Activated naive CD8-positive, alpha-beta T cell treated with anti-CD3 and anti-CD28 coated beads, Interleukin-2, amount 10 ng/mL, durations not matched to agents 7 days and 5 days (primary cell): ENCODE measurements at places on chromosomes 2 and 18. TPM values are rescaled to one million over a fixed set of nuclear protein-coding genes. Genes with fewer than 3 reads are reported as not detected.

- peaks cover 2% of the 10 kb centered on the region for H3K4me1 ChIP-seq
- H3K36me3 ChIP-seq: no peaks in the 10 kb centered on the region
- H3K27me3 ChIP-seq: peaks cover 11% of the 10 kb centered on the region
Measured at GRCh38 chr2:46845542-46846486, 69.8 kb downstream of the MCFD2 start.

- peaks cover 2% of the 10 kb centered on the region for H3K27me3 ChIP-seq
- no peaks in the 10 kb centered on the region for H3K4me1 ChIP-seq
- peaks cover 2% of the 10 kb centered on the region for H3K36me3 ChIP-seq
- no peak overlapping the region for H3K27ac ChIP-seq
Measured at GRCh38 chr2:7788736-7789135, 871.5 kb downstream of the RNF144A start.

- DNase-seq: no peak
- H3K4me1 ChIP-seq: no peaks in the 10 kb centered on the region
- peaks cover 15% of the 10 kb centered on the region for H3K27me3 ChIP-seq
Measured at GRCh38 chr18:63908858-63909257, 1.1 kb downstream of the SERPINB10 start.

DNA sequence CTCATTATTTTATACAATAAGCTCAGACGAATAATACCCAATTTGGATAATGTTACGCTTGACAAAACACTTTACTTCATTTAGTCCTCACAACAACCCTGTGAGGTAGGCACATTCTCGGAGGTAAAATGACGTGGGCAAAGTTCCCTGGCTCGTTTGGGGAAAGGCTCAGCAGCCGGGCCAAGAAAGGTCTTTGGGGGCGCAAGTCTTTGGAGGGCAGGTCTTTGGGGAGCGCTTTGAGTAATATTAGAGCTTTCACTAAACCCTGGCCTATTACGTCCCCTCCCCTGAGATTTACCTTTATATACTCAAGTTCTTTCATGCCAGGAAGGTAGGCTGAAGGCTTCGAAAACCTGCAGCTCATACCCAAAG is 427 bp downstream of the RBKS start:
- no peaks in the 10 kb centered on the region for H3K27me3 ChIP-seq
- H3K36me3 ChIP-seq: peaks cover 9% of the 10 kb centered on the region

DNA sequence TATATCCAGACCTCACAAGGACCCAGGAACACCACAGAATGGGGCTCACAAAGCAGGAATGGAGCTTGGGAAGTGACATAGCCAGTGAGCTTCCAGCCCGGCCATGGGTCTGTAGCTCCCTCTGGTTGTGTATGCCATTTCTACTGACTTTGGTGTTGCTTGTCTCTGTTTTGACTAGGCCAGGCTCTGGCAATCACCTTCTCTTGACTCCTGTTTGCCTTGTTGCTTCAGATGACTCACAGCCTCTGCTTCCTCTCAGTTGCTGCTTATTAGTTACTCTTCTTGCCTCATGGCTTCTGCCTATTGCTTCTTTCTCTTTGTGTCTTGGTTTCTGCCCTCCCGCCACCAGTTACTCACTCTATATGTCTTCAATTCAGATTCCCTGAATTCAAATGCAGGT is 15.8 kb upstream of the IER3IP1 start:
- no peak for DNase-seq
- H3K4me3 ChIP-seq: no peak overlapping the region
- peaks cover 1% of the 10 kb centered on the region for H3K4me1 ChIP-seq
- H3K36me3 ChIP-seq: no peaks in the 10 kb centered on the region
- peaks cover 38% of the 10 kb centered on the region for H3K27me3 ChIP-seq

DNA sequence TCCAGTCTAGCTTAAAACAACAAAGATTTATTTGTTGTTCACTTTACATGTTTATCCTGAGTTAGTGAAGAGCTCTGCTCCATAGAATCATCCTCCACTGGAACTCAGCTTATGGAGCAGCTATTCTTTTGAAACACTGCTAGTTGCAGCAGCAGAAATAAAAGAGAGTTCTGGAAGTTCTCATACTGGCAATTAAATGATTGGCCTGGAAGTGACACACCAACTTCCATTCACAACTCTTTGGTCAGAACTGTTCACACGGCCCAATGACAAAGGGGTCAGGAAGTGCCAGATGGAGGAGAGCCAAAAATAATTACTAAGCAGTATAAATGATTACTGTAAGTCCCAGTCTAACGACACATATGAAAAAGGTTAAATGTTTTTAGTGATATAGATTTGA is 39.1 kb downstream of the FBXO11 start:
- no peaks in the 10 kb centered on the region for H3K27me3 ChIP-seq
- peaks cover 16% of the 10 kb centered on the region for H3K36me3 ChIP-seq
- H3K4me3 ChIP-seq: no peak overlapping the region
- H3K27ac ChIP-seq: no peak overlapping the region
- peaks cover 31% of the 10 kb centered on the region for H3K4me1 ChIP-seq

GRCh38 chr2:155980941-155981560 is 351.5 kb downstream of the NR4A2 start:
- H3K4me1 ChIP-seq: peaks cover 1% of the 10 kb centered on the region
- no peak overlapping the region for H3K4me3 ChIP-seq
- no peak overlapping the region for H3K27ac ChIP-seq
- no peaks in the 10 kb centered on the region for H3K36me3 ChIP-seq

DNA sequence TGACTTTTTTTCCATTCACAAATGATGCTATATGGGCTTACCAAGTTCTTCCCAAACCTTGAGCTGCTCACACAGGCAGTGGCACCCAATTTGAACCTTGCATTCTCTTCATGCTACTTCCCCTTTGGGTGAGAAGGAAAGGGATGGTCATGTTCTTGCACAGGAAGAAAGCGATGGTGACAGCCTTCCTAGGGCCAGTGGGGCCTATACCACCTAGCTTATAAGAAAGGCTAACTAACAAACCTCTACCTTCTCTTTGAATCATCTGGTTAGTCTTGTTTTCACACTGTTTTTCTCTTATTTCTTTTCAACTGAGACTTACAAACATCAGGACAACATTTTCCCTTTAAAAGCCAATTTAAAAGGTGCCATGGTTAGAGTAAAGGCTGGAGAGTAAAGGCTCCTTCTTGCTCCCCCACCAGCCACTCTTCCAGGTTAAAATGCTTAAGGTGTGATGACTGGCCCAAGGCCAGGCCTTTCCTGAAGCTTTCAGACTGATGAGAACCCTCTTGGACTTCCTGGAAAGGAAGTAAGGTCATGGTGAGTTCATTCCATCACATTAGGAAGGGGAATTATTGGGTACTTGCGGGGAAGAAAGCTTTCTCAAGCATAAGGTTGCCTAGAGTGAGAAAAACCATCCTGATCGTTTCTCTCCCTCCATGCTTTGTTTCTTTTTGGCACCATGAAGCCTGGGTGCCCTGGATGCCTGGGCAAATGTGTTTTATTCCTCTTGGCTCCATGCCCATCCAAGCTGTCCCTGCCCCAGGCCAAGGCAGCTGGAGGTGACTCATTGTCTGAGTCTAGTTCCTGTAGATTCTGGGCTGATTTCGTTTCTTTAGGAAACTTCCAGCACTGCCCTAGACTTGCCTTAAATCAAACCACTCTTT is 41.4 kb upstream of the ITGB6 start:
- H3K4me3 ChIP-seq: no peak overlapping the region
- H3K27me3 ChIP-seq: peaks cover 10% of the 10 kb centered on the region
- H3K4me1 ChIP-seq: no peaks in the 10 kb centered on the region
- no peaks in the 10 kb centered on the region for H3K36me3 ChIP-seq
- H3K27ac ChIP-seq: no peak overlapping the region
- no peak for DNase-seq

Gene TXNDC2
- total RNA-seq: not detected

GRCh38 chr2:171247741-171248662 is 87.3 kb upstream of the TLK1 start:
- H3K4me3 ChIP-seq: peak overlapping the region; percentile 76
- DNase-seq: peak; percentile 33
- H3K4me1 ChIP-seq: peaks cover 28% of the 10 kb centered on the region
- H3K36me3 ChIP-seq: peaks cover 22% of the 10 kb centered on the region
- H3K27me3 ChIP-seq: no peaks in the 10 kb centered on the region

GRCh38 chr18:59715445-59715844 is 18.2 kb upstream of the CCBE1 start:
- no peaks in the 10 kb centered on the region for H3K4me1 ChIP-seq
- no peak for DNase-seq
- no peaks in the 10 kb centered on the region for H3K36me3 ChIP-seq
- no peak overlapping the region for H3K27ac ChIP-seq
- no peak overlapping the region for H3K4me3 ChIP-seq
- no peaks in the 10 kb centered on the region for H3K27me3 ChIP-seq

DNA sequence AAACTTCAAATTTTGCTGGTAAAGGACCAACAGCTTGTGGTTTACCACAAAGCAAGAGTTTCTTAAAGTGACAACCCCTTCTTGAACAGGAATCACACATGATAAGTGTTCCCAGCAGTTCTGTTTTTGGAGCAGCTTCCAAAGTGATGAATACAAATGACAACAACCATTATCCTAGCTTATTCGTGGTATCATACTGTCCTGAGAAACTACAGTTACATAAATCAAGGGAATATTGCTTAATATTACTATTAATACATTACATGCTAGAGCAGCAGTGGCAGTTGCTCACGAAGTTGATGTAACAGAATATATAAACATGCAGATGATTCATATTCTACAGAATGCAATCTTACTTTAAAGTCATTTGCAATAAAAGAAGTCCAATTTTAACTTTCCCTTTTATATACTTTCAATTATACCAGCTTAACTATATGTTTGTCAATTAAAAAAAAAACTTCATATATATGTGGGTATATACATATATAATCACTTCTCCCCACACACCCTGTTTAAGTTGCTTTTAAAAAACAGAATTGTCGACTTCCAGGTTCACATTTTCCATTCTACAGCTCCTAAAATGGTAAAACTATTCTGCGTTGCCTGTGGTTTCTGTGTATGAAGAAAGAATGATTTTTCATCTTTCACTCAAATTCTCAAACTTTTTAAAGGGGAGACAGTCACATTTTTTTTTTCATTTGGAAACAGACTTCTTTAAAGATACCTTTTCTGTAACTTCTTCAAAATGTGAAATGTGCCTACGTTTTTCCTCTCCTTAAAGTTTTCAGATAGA is 713.6 kb downstream of the TDRD15 start:
- no peak overlapping the region for H3K4me3 ChIP-seq
- H3K27me3 ChIP-seq: no peaks in the 10 kb centered on the region
- H3K4me1 ChIP-seq: no peaks in the 10 kb centered on the region
- no peak overlapping the region for H3K27ac ChIP-seq

GRCh38 chr2:167100506-167100905 is 212.2 kb downstream of the XIRP2 start:
- no peak overlapping the region for H3K4me3 ChIP-seq
- no peak overlapping the region for H3K27ac ChIP-seq
- no peaks in the 10 kb centered on the region for H3K4me1 ChIP-seq
- DNase-seq: no peak
- no peaks in the 10 kb centered on the region for H3K27me3 ChIP-seq
- H3K36me3 ChIP-seq: no peaks in the 10 kb centered on the region

GRCh38 chr2:126771501-126772195 is 115.7 kb downstream of the GYPC start:
- peaks cover 21% of the 10 kb centered on the region for H3K27me3 ChIP-seq
- H3K4me1 ChIP-seq: peaks cover 14% of the 10 kb centered on the region
- no peaks in the 10 kb centered on the region for H3K36me3 ChIP-seq
- no peak overlapping the region for H3K4me3 ChIP-seq

GRCh38 chr2:7977981-7978380 is 703.9 kb upstream of the ID2 start:
- H3K27me3 ChIP-seq: peaks cover 4% of the 10 kb centered on the region
- H3K4me1 ChIP-seq: peaks cover 8% of the 10 kb centered on the region
- no peak overlapping the region for H3K4me3 ChIP-seq
- H3K36me3 ChIP-seq: no peaks in the 10 kb centered on the region
- H3K27ac ChIP-seq: no peak overlapping the region

GRCh38 chr2:28268386-28268785 is 124.3 kb upstream of the FOSL2 start:
- DNase-seq: no peak
- H3K4me1 ChIP-seq: peaks cover 29% of the 10 kb centered on the region
- H3K4me3 ChIP-seq: no peak overlapping the region
- H3K27ac ChIP-seq: no peak overlapping the region

Gene ACKR3
- 4.5 TPM for total RNA-seq

Gene TTN
- 11.9 TPM for total RNA-seq

Gene CYP26B1
- total RNA-seq: not detected

GRCh38 chr2:83368916-83369315 is 1090.2 kb downstream of the SUCLG1 start:
- no peaks in the 10 kb centered on the region for H3K4me1 ChIP-seq
- H3K27ac ChIP-seq: no peak overlapping the region
- no peaks in the 10 kb centered on the region for H3K27me3 ChIP-seq
- no peaks in the 10 kb centered on the region for H3K36me3 ChIP-seq
- no peak for DNase-seq

DNA sequence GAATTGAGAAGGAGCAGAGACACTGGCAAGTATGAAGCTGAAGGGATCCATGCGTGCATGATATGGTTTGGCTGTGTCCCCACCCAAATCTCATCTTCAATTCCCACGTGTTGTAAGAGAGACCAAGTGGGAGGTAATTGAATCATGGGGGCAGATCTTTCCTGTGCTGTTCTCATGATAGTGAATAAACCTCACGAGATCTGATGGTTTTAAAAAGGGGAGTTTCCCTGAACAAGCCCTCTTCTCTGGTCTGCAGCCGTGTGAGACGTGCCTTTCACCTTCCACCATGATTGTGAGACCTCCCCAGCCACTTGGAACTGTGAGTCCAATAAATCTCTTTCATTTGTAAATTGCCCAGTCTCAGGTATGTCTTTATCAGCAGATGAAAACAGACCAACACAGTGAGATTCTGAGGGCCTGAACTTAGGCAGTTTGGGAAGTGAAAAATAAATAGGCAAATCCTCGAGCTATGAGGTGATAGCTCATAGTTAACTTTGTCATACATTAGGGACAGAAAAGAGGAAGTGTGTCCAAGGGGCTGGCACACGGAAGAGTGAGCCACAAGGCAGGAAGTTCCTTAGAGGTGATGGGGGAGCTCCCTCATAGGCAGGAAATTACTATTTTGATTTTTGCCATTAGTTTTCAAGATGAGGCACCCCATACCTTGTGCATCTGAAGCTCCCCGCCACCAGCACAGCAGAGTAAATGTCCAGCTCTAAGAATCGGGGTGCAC is 658.8 kb upstream of the ID2 start:
- no peak for DNase-seq
- H3K4me1 ChIP-seq: peaks cover 13% of the 10 kb centered on the region
- H3K27ac ChIP-seq: peak overlapping the region; percentile 22
- peaks cover 6% of the 10 kb centered on the region for H3K36me3 ChIP-seq

- H3K36me3 ChIP-seq: no peaks in the 10 kb centered on the region
- H3K4me1 ChIP-seq: no peaks in the 10 kb centered on the region
- H3K27me3 ChIP-seq: peaks cover 6% of the 10 kb centered on the region
- no peak overlapping the region for H3K4me3 ChIP-seq
- no peak for DNase-seq
- no peak overlapping the region for H3K27ac ChIP-seq
Measured at GRCh38 chr18:46720521-46720920, 36.3 kb downstream of the ST8SIA5 start.

DNA sequence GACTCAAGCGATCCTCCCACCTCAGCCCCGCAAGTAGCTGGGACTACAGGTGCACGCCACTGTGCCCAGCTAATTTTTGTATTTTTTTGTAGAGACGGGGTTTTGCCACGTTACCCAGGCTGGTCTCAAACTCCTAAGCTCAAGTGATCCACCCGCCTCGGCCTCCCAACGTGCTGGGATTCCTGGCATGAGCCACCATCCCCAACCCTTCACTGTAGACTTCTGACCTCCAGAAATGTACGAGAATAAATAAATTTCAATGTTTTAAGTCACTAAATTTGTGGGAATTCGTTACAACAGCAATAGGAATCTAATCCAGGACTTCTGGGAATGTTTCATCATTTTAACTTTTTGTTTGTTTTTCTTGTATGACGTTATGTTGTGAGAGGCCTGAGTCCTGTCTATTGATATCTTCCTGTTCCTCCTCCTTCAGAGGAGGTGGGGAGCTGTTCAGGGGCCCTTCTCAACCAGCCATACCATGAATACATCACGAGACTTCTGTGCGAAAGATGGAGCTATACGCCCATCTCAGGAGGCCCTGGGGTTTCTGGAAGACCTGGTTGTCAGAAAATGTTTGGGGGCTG is 40.0 kb downstream of the TEX44 start:
- no peaks in the 10 kb centered on the region for H3K36me3 ChIP-seq
- DNase-seq: no peak
- H3K27ac ChIP-seq: no peak overlapping the region
